Fibroblast of villous mesenchyme (primary cell): ENCODE measurements at places on chromosomes 1 and 21. TPM values are rescaled to one million over a fixed set of nuclear protein-coding genes. Genes with fewer than 3 reads are reported as not detected.

Gene UBE2G2
- 86.7 and 88.5 TPM in 2 replicates for total RNA-seq

Gene RGS7
- total RNA-seq = under 0.01 and 0.43 TPM in 2 replicates

Gene SRRM1
- total RNA-seq = 49.9 and 62.2 TPM in 2 replicates

Gene TFF3
- total RNA-seq = not detected in 2 replicates

Gene HCN3
- total RNA-seq = 0.86 and 1.6 TPM in 2 replicates

Gene PROX1
- total RNA-seq = under 0.01 TPM in 2 replicates

Gene AK5
- 84.4 and 123 TPM in 2 replicates for total RNA-seq

Gene PLA2G4A
- 12.1 and 15.5 TPM in 2 replicates for total RNA-seq

Gene CYP4Z1
- not detected in 2 replicates for total RNA-seq

Gene S100A2
- 0.97 and 2.2 TPM in 2 replicates for total RNA-seq

Gene TRIM63
- total RNA-seq = not detected in 2 replicates

DNA sequence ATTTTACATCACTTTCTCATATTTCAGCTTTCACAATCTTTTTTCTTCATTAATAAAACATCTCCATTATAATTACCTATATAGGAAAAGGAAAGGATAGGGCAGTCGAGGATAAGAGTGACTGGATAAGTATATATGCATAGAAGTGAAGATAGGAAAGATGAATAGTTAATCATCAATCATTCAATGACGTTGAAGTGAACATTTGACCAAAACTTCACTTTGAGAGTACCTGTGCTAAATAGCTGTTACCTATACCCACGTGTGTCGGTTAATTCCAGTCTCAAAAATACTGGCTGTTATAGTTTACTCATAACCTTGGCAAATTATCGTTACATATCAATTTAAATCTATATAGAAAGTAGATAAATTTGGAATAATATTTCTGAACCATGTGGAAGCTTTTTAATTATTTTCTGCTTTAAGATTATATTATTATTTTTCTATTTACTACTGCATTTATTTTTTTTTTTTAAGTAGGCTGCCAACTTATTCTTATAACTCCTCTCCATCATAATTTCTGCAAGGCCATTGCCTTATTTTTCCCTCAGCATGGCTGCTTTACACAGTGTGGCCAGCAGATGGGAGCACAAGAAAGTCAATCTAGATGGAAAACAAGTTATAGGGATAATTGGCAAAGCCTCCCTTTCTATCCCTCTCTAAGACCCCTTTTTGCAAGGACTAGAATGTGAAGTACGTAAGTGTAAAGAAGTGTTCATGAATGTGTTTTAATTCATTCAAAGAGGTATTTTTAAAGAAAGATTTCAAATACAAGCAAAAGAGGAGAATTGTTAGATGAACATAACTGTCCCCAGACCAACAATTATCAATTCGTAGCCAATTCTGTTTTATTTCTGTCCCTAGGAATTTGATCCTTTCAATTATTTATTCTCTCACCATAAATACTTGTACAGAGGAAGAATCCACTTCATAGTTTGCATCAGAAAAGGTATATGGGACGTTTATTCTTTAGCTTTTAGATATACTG lies 290.4 kb downstream of the KCNT2 start:
- peak; percentile 36 for DNase-seq

- peak; percentile 24 for DNase-seq
These were observed 27.5 kb downstream of the INTS7 start for GRCh38 chr1:212007886-212008285.

DNA sequence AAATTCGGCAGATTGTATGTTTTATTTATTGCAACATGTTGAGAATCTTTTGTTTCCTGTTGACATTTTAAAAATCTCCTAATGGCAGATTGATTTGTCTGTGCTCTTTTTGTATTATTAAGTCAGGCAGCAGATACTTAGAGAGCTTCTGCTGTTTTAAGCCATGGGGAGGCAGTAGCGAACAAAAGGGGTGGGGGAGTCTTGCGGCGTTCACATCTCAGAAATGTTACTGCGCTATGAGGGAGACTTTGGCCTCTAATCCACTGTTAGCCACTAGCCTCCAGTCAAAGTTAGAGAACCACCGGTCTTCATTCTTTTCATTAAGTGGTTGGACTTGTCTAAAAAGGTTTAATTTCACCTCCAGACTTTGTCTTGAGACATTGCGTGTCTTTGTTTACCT lies 93.6 kb downstream of the DYRK1A start:
- no peak for DNase-seq

GRCh38 chr1:156118177-156118868 lies 3.8 kb downstream of the LMNA start:
- DNase-seq = peak; percentile 42

DNA sequence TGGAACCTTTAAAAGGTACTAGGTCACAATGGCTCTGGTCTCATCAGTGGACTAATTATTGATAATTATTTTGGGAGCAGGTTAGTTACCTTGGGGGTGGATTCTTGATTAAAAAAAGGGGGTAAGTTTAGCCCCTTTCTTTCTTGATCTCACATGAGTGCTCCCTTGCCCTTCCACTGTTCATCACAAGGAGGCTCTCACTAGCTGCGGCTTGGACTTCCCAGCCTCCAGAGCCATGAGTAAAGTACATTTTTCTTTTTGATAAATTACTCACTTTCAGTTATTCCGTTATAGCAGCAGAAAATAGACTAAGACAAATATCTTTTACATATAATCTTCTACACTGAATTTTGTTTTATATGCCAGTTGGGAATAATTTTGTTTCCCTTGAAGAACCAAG lies 254.8 kb upstream of the DEPDC1 start:
- no peak for DNase-seq

GRCh38 chr21:34869545-34869944 lies 179.6 kb downstream of the RUNX1 start:
- no peak for DNase-seq

DNA sequence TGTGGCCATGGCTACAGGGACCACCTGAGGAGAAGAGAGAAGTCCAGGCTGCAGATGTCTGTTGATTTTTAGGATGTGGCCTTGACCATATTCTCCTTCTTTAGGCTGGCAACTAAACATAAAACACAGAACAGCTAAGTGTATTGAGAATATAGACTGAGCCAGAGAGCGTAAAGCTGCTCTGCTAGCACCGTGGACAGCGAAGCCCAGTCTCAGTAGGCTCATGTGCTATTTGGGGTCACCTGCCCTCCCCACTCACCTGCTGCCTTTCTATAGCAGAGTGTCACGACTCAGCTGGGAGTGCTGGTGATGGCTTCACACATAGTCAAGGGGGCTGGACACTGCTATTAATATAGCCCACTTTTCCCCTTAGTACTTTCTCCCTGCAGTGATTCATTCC lies 278.5 kb downstream of the KCNH1 start:
- no peak for DNase-seq

- no peak for DNase-seq
These were observed 7.0 kb downstream of the FOXD2 start for GRCh38 chr1:47444562-47445465.

DNA sequence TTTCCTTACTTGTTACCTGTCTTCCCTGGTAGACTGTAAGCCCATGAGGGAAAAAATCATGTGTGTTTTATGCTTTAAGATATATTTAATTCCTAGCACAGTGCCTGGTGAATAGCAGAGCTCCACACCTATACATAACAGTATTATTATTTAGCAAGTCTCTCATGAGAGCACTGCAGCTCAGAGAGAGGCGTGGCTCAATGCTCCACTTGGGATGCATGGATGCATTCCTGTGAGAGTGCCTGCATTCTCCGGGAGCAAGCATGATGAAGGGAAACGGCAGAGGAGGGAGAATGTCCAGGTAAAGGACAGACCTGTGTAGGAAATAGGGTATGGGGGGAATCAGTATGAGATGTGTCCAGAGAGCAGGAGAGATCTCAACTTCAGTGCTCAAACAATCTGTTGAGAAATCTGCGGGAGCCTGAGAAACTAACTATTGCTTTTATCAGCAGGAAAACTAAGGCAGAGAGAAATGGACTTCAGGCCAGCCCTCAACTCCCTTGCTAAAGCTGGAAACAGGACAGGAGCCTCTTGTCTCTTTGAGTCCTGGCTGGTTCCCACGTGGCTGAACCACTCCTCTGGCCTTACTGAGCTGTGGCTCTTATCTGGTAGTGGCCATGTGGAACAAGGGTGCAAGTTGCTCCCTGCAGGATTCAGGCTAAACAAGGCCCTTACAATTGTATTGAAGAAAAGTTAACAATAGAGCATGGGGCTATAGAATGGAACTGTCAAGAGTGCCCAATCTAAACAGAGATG lies 113.1 kb downstream of the KCNN3 start:
- no peak for DNase-seq

- DNase-seq = no peak
These were observed 7.7 kb downstream of the TMEM61 start for GRCh38 chr1:54987919-54988705.

DNA sequence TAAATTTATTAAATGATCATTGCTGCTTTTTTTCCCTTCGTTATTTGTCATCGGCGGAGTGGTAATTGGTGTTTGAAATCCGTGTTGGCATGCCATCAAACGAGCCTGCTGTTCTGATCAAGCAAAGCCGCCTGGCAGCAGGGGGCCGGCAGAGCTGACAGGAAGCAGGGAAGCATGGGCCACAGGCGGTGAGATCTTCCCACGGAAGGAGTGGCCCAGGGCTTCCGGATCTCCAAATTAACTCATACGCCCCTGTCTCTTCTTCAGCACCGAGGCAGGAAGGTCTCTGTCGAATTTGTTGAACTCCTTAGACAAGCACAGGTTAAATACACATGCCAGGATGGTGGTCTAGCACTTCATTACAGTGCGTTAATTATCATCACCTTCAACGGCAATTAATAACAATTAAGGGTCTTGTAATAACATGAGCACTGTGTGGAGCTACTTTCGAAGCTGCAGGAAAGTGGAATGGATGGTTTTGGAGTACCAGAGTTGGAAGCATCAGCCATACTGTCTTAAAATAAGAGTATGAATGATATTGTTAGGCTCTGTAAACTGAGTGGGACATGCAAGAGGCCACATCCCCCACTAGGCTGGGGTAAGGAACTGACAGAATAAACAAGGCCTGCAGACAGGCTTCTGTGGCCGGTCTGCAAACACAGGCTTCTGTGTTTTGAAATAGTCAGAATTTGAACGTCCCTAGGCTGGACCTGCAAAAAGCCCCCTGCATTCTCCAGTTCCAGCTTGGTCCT lies 199.4 kb upstream of the DAB1 start:
- DNase-seq = no peak

DNA sequence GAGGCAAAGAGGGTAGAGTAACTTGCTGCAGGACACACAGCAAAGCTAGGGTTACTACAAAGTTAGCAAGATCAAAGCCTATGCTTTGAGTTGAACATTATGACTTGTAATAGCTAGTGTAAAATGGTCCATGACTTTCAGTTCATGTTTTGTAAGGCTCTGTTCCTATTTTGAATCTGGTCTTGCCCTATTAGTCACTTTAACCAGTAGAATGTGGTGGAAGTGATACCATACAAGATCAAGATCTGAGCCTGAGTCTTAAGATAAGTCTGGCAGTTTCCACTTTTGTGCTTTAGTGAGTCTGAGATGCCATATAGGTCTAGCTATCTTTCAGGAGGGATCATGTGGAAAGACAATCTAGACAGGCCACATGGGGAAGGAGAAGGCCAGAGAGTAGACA lies 282.1 kb upstream of the BRINP3 start:
- DNase-seq = no peak

DNA sequence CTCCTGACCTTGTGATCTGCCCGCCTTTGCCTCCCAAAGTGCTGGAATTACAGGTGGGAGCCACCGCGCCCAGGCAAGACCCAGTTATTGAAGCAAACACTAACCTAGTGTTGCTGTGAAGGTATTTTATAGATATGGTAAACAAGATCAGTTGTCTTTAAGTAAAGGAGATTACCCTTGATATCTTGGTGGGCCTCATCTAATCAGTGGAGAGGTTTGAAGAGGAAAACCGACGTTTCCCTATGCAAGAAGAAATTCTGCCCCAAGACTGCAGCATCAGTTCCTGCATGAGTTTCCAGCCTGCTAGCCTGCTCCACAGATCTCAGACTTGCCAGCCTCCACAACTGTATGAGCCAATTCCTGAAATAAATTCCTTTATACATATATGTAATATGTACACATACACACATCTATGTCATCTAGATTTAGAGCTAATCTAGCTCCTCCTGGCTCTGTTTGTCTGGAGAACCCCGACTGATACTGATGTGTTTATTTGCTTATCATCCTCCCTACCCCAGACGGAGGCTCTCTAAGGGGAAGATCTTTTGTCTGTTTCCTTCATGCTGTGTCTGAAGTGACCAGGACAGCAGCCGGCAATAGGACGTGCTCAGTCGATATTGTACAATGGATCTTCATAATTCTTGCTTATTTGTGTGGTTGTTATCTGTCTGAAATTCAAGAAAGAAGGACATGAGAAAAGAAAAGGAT lies 90.9 kb downstream of the IER5 start:
- DNase-seq = no peak

DNA sequence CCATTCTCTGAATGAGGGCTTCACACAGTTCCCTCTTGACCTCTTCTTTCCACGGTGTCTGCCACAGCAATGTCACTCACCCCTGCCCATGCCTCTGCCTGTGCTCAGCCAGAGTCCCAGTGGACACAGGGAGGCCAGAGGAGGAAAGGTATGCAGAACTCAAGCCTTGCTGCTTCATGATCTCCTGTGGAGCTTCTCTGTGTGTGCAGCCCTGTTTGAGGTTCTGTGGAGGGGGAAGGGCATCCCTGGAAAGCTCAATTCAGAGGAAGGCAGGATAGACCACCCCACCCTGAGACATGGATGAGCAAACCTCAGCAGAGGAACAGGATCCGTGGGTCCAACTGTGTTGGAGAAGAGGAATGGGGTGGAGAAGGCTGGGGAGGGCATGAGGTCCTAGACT lies 2.0 kb downstream of the HCN3 start:
- no peak for DNase-seq

DNA sequence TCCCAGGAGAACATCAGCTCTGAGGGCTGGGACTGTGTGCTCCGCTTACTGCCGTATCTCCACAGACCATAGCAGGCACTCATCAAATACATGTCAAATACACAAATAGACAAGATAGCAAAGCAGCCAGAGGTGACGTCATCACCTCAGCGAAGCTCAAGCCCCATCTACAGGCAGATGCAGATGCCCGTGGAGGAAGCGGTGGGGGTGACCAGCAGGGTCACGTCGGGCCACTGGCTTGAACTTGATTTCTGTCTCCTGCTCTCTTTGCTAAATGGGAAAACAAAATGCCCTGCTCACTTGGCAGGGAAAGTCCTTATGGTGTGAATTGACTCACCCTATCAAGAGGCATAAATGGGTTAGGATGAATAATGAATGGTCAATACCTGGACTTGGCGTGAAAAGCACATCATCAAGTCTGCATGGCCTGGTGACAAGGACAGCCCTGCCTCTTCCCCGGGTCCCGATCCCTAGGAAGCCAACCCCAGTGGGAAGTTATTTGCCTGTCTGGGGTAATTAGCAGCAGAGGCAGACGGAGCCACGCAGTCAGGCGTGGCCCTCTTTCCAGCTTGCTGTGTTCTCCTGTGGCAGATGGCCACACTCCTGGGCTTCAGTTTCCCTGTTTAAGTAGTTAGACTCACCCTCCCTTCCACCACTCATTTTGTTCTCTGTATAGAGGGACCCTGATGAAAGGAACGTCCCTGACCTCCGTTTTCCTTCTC lies 536.0 kb downstream of the NPHP4 start:
- no peak for DNase-seq

- DNase-seq = no peak
These were observed 320.0 kb downstream of the BRINP2 start for GRCh38 chr1:177490786-177491185.

- DNase-seq = no peak
These were observed 7.7 kb upstream of the SDC3 start for GRCh38 chr1:30916296-30916695.
